ENCODE measurements at places on chromosomes 12 and 14.
A peak's percentile ranks its signal among the peaks of the same experiment; 100 is the strongest.

GRCh38 chr14:102665621-102666020 lies 73.2 kb downstream of the RCOR1 start:
- DNase-seq, result no peak

DNA sequence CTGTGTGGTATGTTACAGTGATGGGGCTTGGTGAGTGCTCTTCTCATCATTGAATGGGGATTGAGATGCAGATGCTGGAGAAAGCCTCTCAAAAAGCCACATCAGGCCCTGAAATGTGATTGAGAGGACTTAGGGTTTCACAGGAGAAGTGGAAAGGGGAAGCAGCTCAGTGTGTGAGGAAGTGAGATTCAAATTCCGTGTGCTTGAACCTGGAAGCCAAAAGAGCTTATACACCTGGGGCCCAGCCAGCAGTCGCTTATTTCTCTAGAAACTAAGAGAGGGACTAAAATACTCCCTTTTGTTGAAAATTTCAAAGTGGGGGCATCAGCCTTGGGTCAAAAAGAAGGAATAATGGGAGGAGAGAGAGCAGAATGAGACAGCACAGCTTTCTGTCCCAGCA lies 39.1 kb upstream of the GZMB start:
- DNase-seq, result peak; percentile 6

- no peak for DNase-seq
These were observed 24.7 kb downstream of the RTRAF start for GRCh38 chr14:52013984-52014600.

- no peak for DNase-seq
These were observed 5.5 kb upstream of the HCFC2 start for GRCh38 chr12:104058802-104059201.

GRCh38 chr14:100607611-100607956 lies 20.4 kb upstream of the BEGAIN start:
- no peak for DNase-seq

GRCh38 chr12:101962486-101962885 lies 85.1 kb downstream of the DRAM1 start:
- no peak for DNase-seq

- no peak for DNase-seq
These were observed 169.0 kb upstream of the NTF3 start for GRCh38 chr12:5262885-5263284.

GRCh38 chr12:48279101-48279500 lies 71.6 kb downstream of the ZNF641 start:
- DNase-seq, result no peak

DNA sequence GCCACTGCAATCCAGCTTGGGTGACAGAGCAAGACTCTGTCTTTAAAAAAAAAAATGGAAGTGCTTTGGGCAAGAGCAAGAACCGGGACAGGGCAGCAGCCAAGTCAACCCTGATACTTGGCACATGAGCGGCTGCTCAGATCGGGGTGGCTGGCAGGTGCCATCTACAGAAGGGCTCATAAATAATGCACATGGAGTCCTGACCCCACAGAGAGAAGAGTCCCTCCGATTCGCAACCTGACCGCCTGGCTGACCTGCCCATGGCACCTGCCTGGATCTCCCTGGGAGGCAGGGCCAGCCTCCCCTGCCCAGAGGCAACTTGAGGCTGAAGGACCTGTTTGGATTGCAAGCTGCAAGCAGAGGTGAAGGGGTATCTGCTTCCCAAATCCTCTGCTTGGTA lies 9.6 kb upstream of the TMEM120B start:
- DNase-seq, result no peak

DNA sequence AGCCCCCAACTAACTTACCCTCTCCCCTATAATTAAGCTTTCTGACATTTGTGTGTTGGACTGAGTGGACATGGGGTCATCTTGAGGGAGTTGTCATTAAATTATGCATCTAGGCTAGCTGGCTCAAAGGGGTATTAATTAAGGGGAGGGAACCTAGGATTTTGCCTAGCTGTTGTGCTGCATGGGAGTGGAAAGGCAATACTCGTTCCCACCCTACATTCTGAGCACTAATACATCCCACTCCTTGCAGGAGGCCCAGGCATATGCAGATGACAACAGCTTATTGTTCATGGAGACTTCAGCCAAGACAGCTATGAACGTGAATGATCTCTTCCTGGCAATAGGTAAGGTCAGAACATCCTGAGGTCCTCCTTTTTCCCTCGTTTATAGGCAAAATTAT lies 6.0 kb upstream of the SUOX start:
- DNase-seq, result no peak

- DNase-seq, result no peak
These were observed 81.0 kb upstream of the PLEKHG7 start for GRCh38 chr12:92621833-92622232.

GRCh38 chr12:106042037-106042436 lies 96.7 kb downstream of the NUAK1 start:
- DNase-seq, result no peak

DNA sequence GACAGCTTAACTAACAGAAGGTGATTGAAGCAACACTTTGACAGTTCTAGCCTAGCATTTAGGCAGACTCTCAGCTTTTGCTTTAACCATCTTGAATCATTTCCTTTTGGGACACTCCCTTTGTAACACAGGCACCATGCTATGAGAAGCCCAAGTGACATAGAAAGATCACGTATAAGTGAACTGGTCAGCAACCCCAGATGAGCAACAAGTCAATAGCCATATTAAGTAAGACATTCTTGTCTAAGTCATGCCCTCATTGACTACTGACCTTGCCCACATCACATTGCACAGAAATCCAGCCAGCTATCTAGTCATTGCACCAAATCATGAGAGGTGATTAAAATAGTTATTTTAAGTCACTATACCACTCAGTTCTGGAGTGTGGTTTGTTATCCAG lies 476.8 kb downstream of the TRHDE start:
- DNase-seq, result no peak

DNA sequence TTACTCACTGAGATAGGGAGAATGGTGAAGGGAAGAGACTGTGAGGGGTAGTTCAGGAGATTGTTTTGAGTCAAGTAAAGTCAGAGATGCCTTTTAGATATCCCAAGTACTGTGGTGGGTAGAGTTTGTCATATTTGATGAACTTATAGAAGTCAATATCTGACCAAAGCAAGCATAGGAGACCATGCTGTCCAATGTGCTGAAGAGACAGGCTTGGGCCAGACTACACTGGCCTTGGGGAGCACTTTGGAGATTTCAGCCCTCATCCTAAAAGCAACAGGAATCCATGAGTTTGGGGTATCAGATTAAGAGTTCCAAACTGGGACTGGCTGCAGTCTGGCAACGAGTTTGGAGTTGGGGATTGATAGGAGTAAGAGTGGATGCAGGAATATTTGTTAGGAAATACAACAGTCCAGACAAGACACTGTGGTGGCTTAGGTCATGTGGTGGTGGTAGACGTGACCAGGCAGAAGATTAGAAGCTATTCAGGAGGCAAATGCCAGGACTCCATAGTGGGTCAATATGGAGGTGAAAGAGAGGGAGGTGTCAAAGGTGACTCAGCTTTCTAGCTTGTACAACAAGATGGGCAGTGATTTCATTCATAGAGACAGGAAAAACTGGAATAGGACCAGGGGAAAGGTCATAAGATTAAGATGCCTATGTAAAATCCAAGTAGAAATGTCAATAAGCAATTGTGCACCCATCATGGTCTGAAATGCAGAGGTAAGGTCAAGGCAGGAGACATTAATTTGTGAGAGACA lies 81.9 kb downstream of the FAR2 start:
- no peak for DNase-seq

DNA sequence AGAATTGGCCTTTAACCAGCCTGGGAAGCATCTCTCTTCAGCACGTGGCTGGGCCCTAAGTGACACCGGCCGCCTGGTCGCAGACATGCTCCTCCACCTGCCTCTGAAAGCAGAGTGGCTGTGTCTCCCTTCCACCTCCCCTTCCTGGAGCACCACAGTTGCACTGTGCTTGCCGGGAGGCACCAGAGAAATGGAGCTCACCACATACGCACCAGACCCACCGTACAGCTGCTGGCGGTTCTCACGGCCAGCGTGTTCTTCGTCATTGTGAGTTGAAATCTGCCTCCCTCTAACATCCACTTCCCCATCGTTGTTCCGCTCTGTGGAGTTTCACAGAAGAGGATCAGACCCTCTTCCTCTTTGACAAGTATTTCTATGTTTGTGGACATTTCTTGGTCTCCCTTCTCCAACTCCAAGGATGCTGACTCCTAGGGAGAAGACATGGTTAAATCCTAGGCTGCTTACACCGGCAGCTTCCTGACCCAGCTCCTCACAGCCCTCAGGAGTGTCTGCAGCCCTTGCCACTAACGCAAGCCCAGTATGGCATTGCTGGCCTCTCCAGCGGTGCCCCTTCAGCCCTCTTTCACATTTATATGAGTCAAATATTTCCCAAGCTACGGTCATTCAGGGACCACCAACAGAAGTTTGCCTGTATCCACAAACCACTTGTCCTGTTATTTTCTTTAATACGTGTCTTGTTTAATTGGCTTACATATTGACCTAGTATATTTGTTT lies 11.5 kb upstream of the KRT5 start:
- DNase-seq, result no peak

DNA sequence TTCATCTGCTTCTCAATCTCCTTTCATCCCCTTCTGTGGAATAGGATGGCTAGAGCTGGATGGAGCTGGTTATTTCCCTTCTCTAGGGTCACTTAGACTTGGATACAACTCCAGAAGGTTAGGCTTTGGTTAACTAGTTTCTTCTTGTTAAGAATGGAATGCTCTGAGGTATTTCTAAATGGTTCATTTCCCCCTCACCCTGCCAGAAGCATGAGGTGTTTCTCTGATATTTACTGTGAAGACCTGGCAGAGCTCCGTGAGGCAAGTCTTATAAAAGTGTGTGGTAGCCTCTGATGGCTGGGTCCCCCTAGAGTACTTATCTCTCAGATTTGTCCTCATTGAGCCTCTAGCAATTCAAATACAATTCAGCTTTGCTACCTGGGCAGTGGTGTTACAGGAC lies 207.9 kb downstream of the SLC16A7 start:
- no peak for DNase-seq

DNA sequence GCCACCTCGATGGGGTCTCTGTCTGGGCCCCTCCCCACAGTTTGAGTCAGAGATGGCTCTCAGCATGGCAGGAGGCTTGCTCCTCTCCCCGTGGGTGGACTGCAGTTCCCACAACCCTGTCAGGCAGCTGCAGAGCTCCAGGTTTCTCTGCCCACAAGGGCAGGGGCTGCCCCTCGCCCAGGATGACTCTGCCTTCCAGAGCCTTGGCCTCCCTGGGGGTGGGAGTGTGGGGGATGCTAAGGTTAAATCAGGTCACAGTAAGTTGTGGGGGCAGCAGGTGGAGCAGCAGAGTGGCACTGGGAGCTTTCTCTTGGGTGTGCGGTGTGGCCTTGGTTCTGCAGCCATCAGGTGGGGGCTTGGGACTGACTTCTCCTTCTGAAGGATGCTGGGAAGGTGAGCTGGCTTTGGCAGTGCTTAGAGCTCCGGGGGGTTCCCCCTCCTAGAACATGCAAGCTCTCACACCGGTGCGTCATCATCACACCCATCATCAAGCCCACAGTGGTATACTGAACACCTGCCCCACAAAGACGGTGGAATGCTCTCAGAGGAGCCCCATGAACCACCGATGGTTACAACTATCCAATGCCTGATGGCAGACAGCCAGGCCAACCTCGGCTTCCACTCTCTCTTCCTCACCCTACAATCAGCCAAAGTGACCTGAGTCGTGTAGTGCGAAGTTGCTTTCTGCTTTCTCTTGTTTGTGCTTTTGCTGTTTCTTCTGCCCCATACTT lies 39.7 kb downstream of the ERH start:
- DNase-seq, result no peak

DNA sequence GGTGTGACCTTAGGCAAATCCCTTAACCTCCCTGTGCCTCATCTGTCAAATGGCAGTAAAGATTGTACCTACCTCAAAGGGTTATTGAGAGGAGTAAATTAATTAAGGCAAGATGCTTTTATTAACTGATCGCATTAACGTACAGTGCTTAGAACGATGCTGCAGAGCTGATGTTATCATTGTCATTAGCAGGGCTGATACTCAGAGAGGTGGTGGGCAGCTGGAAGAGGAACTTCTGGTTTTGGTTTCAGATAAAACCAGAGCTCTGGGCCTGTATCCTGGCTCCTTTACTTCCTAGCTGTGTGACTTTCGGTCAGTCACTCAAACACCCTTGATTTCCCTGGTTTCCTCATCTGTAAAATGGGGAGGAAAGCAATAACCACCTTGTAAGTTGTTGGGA lies 55.1 kb downstream of the CALM1 start:
- no peak for DNase-seq

GRCh38 chr12:132428936-132429601 lies 60.9 kb upstream of the FBRSL1 start:
- DNase-seq, result peak; percentile 90

- DNase-seq, result no peak
These were observed 395.0 kb downstream of the ZFP36L1 start for GRCh38 chr14:68397822-68398221.

DNA sequence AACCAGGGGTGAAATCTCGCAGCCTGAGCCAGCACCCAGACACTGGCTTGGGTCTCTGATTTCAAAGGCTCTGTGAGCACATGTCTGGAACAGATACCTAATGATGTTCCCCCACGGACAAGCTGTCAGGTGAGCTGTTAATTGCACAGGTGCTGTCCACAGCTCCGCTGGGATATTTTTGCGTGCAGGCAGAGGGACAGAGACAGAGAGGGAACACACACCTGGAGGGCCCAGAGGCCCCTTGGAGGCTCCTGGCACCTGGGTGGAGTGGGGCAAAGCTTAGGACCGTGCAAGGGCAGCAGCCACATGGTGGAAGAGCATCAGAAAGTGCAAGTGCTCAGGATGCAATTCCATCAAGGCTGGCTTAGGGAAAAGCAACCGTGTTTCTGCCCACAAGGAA lies 57.3 kb downstream of the ARL6IP4 start:
- no peak for DNase-seq

- no peak for DNase-seq
These were observed 2.3 kb downstream of the FOXA1 start for GRCh38 chr14:37592482-37593408.

DNA sequence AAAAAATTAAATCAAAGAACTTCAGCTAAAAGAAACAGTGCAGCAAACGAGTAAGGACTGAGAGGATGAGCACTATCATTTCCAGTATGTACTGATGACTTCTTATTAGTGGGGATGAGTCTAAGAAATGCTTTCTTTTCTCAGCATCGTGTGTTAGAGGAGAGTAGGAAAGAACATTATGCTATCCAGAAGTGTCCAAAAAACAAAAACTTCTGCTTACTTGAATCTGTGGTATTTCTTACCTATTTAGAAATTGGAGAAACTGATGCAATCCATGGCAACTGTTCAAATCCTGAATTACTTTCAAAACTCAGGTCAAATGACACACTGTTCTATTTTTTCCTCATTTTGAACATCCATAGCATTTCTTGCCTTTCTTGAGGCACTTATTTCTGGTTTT lies 23.7 kb downstream of the ABCD2 start:
- DNase-seq, result no peak

DNA sequence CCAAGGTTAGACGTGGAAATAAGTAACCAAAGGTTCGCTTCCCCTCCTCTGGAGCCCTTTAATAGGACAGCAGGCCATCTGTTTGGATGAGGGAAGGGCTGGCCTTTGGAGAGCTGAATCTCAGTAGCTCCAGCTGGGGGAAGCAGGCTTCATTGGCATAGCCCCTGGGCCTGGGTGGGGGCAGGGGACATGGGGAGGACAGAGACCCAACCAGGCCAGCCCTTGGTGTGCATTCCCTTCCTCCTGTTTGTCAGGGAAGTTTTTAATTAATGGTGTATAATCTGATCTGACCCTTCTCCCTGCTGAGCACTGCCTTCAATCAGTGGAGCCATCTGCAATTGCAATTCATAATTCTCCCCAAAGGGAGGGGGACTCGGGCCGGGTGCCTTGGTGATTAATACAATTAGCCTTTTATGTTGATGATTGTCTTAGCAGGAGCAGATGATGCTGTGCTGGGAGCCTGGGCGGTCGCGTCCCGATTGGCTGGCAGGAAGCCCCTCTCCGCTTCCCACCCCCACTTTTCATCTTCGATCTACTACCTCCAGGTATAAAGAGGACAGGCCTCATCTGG lies 6.4 kb downstream of the AQP6 start:
- no peak for DNase-seq

Measured in GDM1 (cell line).